ENCODE measurements at places on chromosomes 6 and 20.
A peak's percentile ranks its signal among the peaks of the same experiment; 100 is the strongest.

- no peak for DNase-seq
Measured at GRCh38 chr20:45308117-45308778, at the start of gene MATN4. Gene MATN4 (minus strand): TSS chr20:45308299. CDS start chr20:45305582, 2,717 bp downstream.

DNA sequence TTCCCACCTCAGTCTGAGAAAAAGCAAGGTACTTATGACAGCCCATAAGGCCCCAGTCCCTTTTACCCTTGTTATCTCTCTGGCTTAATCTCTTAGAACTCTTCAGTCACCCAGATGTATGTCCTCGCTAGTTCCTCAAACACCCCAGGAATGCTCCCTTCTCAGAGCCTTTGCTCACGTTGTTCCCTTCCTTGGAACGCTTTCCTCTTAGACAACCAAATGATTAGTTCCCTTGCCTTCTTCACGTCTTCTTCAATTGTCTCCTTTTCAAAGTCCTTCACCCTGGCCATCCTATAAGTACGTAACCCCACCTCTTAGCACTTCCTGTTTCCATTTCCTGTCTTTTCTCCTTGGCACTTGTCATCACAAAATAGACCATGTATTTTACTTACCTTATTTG lies 1.1 kb upstream of the APOBEC2 start:
- DNase-seq, result peak; percentile 38

GRCh38 chr20:48656661-48657211 lies 171.1 kb downstream of the PREX1 start:
- no peak for DNase-seq

GRCh38 chr6:158170656-158171081 lies 2.5 kb downstream of the GTF2H5 start:
- DNase-seq, result no peak

- DNase-seq, result no peak
Measured at GRCh38 chr20:34794006-34794585, 31.4 kb downstream of the NCOA6 start.

- no peak for DNase-seq
Measured at GRCh38 chr6:12952318-12952717, 235.8 kb downstream of the PHACTR1 start.

DNA sequence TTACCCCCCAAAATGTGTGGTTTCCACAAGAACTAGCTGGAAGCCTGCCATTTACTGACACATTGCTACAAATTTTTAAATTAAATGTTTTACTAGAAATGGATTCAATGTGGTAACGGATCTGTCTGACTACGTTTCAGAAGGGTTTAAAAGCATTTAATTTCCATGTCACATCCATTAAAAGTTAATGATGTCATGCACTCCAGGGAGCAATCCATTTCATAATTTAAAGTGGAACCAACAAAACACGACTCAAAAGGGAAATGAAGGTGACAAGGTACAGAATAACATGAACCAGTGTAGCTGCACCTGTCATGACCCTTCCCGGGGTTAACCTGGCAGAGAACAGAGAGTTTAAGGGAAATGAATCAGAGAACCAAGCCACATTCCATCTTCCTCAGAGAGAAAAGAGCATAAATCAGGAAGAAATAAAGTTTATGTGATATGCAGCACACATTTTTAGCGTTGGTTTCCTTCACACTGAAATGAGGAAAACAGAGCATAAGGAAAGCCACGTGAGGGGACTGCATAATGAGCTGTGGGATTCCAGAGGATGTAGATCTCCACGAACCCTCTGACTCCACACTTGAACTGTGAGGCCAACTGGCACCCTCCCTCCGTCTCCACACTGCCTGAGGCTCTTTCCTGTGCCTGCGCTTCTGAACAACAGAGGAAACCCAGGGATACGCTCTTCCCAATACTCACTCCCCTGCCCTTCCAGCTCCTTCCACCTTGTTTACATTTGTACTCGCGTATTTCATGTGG lies 170.3 kb upstream of the AHI1 start:
- DNase-seq, result no peak

GRCh38 chr6:41642960-41643898 lies 5.0 kb downstream of the MDFI start:
- no peak for DNase-seq

DNA sequence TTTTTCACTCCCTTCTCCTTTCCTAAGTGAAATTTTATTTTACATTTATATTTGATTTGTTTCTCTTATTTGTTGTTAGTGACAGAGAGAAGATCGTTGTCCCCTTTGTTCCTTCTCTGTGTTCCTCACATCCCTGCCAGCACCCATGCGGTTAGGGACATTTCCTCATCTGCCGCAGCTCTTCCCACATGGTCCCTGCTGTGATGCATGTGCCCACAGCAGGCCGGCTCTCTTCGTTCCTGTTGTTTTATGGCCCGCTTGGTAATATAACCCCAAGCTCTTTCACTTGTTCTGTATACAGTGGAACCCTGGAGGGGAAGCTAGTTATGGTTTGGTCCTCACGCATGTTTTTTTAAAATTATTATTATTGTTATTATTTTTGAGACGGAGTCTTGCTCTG lies 23.6 kb downstream of the DTD1 start:
- DNase-seq, result no peak

DNA sequence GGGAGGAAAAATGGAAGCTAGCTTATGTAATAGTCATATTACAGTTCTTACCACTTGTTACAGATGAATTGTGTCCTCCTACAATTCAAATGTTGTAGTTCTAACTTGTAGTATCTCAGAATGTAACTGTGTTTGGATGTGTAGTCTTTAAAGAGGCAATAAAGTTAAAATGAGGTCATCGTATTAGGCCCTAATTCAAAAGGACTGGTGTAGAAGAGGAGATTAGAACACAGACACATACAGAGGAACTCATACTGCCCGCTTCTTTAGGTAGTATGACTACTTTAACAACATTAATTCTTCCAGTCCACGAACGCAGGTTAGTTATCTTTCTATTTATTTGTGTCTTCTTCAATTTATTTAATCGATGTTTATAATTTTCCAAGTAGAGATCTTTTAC lies 46.5 kb upstream of the TPD52L1 start:
- DNase-seq, result no peak

- DNase-seq, result no peak
Measured at GRCh38 chr6:127202676-127203075, 64.0 kb upstream of the RNF146 start.

DNA sequence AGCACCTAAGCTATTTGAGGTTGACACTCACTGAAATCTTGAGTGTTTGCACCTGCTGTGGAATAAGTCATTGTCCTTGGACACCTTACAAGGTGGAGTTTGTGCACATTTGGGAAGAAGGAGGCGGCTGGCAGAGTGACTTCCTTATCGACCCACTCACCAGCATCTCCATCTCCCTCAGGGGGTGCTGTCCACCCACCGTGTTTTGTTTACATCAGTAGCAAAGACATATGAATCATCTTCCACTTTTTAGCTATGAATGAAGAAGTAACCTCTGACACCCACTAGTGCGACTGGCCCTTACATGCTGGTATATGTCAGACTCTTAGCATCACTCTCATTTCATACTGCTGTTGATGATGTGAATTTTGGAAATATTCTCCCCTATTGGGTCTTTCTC lies 119.5 kb upstream of the SGK1 start:
- peak; percentile 89 for DNase-seq

DNA sequence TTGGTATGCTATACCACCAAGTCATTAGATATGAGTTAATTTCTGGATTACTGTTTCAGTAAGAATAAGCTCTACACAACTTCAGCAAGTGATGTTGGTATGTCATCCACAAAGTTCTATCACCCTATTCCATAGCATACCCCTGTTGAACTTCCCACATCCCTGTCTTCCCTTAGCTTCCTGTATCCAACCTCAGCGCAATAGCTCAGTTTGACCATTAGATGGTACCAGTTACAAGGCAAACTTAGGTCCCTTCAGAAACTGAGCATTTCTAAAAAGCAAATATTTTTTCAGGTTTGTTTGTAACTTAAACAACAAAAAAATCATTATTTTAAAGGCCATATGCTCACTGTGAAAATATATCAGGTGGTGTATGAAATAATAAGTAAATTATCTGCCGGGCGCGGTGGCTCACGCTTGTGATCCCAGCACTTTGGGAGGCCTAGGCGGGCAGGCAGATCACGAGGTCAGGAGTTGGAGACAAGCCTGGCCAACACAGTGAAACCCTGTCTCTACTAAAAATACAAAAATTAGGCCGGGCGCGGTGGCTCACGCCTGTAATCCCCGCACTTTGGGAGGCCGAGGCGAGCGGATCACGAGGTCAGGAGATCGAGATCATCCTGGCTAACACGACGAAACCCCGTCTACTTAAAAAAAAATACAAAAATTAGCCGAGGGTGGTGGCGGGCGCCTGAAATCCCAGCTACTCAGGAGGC lies 8.8 kb upstream of the MOG start:
- DNase-seq, result peak; percentile 33

DNA sequence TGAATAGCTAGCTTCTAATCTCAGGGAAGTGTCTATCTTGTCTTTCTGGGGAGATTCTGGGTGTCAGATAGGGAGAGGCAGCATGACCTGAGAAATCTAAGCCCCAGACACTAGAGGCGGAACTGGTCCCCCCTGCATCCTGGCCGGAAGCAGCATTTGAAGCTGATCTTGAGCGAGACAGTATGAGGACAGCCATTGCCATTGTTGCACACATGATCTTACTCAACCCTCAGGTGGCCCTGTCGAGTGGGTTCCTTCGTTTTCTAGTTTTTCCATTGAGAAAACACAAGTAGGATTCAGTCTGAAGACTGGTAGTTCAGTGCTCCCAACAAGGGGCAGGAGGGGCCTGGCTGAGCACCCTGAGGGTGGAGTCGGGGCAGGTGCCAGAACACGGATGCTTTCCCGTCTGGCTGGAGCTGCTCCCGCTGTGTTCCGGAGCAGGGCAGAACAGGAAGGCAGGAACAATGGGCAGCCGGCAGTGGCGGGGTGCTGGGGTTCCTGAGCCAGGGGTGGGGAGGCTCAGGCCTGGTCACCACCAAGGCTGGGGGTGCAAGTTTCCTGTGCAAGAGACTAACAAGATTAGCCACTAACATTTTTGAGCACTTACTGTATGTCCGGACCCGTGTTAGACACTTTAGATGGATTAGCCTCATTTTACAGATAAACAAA lies 7.9 kb upstream of the SDCBP2 start:
- DNase-seq, result no peak

- no peak for DNase-seq
Measured at GRCh38 chr6:132020138-132020581, 69.0 kb upstream of the CCN2 start.

GRCh38 chr20:43914311-43915210 lies at the start of gene TOX2:
Gene TOX2 (plus strand): TSS chr20:43914852. CDS start chr20:43914892, 40 bp downstream.
- no peak for DNase-seq

GRCh38 chr6:42316981-42317380 lies 99.3 kb upstream of the MRPS10 start:
- no peak for DNase-seq

DNA sequence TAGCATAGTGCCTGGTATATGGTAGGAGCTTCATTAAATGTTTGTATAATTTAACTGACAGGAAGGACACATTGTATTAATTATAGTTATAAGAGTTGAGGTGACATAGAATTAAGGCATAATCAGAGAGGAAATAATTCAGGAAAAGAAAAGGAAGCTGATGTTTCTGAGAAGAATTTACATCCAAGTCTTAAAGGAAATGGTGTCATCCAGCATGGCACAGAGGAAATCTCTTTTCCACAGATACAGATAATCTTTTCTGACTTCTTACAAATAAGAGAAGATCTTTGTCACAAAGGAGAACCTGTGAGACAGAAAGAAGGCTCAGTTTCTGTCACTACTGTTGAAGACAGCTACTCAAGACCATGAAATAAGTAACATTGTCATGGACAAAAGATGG lies 222.5 kb downstream of the GJA1 start:
- no peak for DNase-seq

DNA sequence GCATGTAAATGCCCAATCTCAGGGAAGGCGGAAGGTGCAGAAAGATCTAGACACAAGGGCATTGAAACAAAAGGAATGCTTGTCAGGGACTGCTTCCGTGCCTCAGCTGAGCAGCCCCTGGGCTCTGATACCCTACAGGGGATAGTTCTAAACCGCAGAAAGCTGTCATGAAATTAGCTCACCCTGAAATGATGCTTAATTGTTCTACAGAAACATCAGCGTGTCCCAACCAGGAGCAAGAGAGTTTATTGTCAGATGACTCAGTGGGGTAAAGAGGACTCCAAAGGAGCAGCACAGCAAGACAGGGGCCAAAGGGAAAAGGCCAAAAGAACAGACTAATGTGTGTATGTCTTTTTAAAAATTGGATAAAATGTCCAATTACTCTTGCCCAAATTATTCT lies 258.4 kb upstream of the JARID2 start:
- DNase-seq, result no peak

DNA sequence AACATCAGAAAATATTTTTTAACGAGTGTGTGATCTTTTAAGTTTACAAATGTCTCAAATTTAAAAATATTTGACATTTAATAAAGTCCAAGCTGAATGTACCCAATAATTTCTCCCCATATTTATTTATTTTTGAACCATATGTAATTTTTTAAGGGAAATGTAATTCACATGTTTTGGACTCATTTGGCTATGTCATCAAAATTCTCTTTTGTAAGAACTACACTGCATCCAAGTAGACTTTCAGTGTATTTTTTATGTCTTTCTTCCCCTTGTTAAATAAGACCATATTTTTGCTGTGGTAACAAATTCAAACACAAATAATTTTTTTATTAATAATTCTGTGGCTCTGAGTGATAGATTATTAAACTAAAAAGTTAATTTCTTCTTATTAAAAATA lies 365.2 kb downstream of the CD109 start:
- no peak for DNase-seq

DNA sequence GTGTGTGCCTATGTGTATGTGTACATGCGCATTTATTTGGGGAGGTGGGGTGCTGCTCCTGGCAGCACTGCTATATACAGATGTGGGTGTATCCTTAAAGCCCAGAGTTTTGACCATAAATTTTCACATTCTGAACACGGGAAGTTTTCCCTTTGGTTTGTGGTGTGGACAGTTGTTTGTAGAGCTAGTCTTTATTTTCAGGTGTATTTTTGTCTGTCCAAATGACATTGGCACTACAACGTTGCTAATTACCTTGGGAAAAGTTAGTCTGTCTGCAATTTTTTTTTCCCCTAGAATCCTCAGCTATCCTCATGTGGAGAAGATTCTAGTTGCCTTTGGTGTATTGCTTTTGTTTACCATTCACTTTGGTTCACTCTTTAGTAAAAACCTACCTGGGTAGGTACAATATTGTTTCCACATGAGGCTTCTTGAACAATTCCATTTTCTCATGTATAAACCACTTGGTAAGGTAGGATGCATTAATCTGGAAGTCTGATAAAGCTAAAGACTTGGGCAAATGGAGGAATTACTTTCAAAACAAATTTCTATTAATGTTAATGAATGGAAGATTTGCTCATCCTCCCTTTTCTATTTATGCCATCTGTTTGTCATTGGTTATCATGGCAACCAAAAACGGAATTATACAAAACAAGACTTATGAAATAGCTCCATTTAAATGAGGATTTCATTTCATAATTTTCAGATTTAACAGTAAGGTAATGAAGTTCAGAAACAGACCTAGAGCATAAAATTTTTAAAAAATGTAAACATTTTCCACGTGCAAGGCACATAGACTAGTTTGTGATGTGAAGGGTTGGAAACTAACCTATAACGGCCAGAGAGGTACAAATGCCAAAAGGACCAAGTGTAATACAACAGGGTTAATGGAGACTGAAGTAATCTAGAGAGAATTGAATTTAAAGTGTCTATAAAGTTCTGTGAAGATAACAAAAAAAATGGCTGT lies 3.9 kb downstream of the CCN2 start:
- no peak for DNase-seq

Measured in inflammatory macrophage treated with lipopolysaccharide for 1 hour (primary cell).